ENCODE measurements at places on chromosomes 12 and 14. TPM values are rescaled to one million over a fixed set of nuclear protein-coding genes. Genes with fewer than 3 reads are reported as not detected.
A peak's percentile ranks its signal among the peaks of the same experiment; 100 is the strongest.

The FAM90A1 gene
- not detected for total RNA-seq

The PLD4 gene
- total RNA-seq = 3.7 TPM

DNA sequence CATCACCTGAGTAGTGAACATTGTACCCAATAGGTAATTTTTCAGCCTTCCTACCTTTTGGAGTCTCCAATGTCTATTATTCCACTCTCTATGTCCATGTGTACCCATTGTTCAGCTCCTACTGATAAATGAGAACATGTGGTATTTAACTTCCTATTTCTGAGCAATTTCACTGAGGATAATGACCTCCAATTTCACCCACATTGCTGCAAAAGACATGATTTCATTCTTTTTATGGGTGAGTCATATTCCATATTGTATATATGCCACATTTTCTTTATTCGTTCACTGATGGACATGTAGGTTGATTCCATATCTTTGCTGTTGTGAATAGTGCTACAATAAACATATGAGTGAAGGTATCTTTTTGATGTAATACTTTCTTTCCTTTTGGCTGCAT, 16.4 kb upstream of the BTG1 start:
- DNase-seq = no peak

DNA sequence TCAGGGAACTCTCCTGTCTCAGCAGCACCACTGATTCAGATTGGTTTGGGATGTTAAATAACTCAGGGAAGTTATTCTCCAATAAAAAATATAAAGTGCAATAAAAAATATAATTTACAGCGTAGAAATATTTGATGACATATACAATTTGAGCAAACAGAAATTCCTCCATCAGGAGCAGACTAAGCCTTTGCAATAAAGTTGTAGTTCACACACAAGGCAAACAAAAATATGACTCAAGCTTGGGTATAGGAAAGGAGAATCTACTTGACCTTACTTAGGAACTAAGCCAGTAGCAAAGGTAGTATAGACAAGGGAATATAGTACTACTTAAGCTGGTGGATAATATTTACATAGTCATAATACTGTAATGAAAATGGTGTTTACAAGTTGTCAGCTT, 264.1 kb downstream of the KIF21A start:
- DNase-seq = no peak

GRCh38 chr14:26896447-26896846, 298.6 kb upstream of the NOVA1 start:
- DNase-seq = no peak

The FGD4 gene
- 14.9 TPM for total RNA-seq

DNA sequence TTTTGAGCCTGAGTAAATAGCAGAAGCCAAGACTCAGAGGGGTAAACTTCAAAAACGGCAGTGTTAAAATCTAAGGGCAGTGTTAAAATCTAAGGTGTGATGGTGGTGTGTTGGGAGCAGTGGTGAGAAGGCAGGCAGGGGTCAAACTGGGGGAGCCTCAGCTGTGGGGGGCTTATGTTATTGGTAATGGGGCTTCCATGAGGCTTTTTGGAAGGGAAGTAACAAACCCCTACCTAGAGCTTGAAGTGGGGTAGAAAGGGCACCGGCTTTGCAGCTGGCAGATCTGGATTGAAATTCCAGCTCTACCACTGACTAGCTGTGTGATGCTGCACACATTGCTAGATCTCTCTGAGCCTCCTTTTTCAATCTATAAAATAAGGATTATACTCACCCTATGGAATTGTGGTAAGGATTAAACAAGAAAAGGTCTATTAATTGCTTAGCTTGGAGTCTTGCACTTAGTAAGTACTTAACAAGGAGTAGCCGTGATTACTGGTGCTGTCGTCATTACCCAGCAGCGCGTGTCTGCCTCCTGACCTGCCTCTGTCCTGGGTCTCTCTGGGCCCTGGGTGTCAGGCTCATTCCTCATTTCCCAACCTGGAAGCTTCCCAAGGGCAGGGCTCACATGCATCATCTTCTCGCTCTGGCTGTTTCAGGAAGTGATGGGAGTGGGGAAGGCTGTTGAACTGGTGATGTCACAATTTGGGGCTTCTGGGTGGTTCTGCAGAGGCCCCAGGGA, 18.5 kb upstream of the KRT80 start:
- no peak for DNase-seq

DNA sequence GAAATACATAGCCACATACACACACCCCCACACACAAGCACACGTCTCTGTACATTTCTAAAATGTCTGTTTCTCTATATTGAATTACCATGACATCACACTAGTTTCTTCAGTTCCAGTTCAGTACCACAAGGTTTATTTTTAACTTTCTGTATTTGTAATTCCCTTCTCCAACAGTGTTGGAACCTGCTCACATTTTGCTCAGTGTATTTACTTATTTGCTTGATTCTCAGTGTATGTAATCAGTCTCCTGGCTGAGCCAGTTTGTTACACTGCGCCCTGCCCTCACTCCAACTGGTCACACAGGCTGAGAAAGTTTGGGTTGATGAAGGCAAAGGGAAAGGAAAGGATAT, 67.1 kb downstream of the MON2 start:
- no peak for DNase-seq

The CD27 gene
- 48.3 TPM for total RNA-seq

The CLEC4D gene
- total RNA-seq = not detected

GRCh38 chr14:22847661-22848341, 11.4 kb downstream of the MMP14 start:
- no peak for DNase-seq

- no peak for DNase-seq
These were observed 88.1 kb upstream of the DHRS4 start for GRCh38 chr14:23865502-23865901.

GRCh38 chr12:131909081-131909751, 14.8 kb downstream of the ULK1 start:
- DNase-seq = no peak

DNA sequence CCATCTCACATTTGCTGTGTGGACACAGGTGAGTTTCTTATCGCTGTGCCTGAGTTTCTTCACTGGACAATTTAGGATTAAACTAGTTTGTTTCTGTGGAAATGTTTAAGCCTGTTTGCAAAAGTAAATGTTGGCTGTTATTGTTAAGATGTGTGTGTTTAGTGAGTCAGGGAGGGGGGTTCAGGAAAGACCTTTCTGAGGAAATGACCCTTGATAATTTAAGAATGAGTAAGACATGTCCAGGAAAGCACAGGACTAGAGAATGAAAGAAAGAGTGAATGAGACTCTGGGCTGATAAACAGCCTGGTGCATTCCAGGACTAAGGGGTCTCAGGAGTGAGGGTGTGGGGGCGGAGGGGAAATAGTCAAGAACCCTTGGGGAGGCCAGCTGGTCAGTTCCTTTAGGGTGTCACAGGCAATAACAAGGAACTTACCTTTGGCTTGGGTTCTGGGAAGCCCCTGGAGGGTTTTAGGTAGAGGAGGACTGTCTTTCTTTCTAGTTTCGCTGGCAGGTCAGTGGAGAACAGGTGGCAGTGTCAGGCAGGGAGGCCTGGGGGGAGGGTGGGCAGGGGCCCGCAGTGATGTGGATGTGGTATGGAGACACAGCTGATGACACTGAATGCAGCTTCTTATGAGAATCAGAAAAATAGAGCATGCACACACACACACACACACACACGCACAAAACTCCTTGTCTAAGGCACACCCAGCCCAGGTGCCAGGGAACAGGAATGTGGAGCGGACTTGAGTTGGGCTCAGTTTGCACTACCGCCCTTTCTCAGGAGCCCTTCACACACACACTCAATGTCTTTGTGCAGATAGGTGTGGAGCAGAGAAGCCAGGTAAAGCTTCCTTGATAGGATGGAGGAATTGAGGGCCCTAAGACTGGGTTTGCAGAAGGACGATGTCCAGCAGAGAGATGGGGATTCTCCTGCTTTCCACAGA, 1005.5 kb downstream of the VRK1 start:
- DNase-seq = no peak

The AKAP3 gene
- 2.4 TPM for total RNA-seq

DNA sequence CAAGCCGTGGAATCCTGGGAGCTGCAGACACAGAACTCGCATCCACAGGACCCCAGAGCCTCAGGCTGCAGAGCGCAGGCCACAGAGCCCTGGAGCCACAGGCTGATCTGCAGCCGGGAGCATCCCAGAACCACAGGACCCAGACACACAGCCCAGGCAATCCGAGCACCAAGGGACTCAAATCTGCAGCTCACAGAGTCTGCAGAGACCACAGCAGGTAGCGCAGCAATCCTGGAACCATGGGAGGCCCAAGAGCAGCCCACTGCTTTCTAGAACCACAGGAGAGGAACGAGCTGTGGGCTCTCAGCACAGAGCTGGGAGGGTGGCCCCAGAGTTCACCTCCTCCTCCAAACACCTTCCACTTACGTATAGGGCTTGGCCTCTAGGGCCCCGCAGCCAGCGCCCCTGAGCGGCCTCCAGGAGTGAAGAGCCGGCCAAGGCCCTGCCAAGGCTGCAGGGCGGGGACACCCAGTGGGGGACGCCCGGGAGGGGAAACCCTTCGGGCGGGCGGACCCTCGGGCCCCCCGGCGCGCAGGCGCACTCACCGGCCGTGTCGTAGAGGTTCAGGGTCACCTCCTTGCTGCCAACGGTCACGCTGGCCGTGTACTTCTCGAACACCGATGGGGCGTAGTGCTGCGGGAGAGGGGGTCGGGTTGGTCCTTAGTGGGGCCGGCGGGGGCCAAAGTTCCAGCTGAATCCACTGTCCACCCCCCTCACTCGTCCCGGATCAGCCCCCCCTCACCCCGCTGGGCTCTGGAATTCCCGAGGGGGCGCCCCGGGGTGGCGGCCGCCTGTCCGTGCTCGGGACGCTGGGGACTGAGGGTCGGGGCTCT, 665 bp downstream of the RHOF start:
- DNase-seq = peak; percentile 59

- no peak for DNase-seq
These were observed 105.5 kb downstream of the BCL11B start for GRCh38 chr14:99166506-99166905.

The ADAMTS20 gene
- not detected for total RNA-seq

The BBS10 gene
- 6.3 TPM for total RNA-seq

The CACNA1C gene
- total RNA-seq = 1.4 TPM

DNA sequence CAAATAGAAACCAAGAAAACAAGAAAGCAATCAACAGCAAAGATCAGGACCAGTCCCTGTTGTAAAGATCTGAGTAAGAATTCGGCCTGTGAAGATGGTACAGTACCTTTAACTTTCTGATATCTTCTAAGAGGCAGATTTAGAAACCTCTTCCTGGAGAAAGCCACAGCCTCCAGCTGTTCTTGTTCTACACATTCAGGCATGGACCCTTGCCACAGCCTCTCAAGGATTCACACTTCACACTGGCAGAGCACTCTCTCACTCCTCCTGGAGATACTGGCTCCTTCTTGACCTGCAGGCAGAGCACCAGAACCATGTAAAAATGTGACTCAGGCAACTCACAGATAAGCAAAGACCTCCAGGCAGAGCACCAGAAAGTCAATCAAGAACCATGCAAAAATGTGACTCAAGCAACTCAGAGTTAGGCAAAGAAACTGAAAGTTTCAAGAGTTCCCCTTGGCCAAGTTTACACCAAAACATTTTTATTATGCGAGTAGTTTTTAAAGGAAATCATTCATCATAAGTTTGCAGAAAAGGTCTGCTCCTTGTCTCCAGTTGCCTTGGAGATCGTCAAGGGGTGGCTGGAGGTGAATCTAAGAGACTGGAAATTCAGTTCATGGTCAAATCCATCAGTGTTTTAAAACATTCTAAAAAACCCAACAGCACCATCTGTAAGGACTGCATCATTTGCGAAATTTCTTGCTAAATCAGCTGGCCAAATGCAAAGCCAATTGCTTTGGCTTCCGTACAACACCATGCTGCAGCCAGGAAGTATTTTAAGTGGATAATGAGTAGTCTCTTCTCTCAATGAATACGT, 119.3 kb upstream of the MDM1 start:
- DNase-seq = no peak

The KIF21A gene
- total RNA-seq = 1.1 TPM

The NRL gene
- total RNA-seq = 8.1 TPM

The CIROP gene
- total RNA-seq = not detected

The GPHN gene
- total RNA-seq = not detected

DNA sequence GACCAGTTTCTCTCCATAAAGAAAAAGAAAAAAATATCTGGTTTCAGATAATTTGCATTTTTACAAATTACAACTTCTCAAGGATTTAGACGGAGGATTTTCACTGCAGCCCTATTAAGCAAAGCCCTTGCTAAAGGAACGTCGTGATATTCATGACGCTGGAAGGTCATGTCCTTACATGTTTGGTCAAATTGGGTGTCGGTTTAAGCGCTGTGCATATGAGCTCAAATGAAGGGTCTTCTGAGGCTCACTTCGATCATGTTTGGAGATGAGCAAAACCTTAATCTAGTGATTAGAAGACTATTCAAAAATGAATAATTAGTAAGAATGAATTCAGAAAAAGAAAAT, 67.3 kb upstream of the USP15 start:
- no peak for DNase-seq

GRCh38 chr12:105616971-105617540, 286.6 kb downstream of the C12orf75 start:
- DNase-seq = no peak

The IL26 gene
- not detected for total RNA-seq

- no peak for DNase-seq
These were observed 244.8 kb downstream of the TMTC2 start for GRCh38 chr12:82931349-82932116.

GRCh38 chr12:52879394-52880351, 25.2 kb downstream of the KRT8 start:
- DNase-seq = peak; percentile 70

GRCh38 chr12:106417926-106418910, 60.7 kb downstream of the POLR3B start:
- DNase-seq = no peak

- peak; percentile 22 for DNase-seq
These were observed 1.2 kb downstream of the HNRNPC start for GRCh38 chr14:21267886-21268616.

- DNase-seq = peak; percentile 66
These were observed 42.9 kb downstream of the TRIP11 start for GRCh38 chr14:91996948-91997371.

GRCh38 chr14:74908861-74909341, 14.2 kb downstream of the RPS6KL1 start:
- no peak for DNase-seq

The CELA1 gene
- total RNA-seq = not detected

DNA sequence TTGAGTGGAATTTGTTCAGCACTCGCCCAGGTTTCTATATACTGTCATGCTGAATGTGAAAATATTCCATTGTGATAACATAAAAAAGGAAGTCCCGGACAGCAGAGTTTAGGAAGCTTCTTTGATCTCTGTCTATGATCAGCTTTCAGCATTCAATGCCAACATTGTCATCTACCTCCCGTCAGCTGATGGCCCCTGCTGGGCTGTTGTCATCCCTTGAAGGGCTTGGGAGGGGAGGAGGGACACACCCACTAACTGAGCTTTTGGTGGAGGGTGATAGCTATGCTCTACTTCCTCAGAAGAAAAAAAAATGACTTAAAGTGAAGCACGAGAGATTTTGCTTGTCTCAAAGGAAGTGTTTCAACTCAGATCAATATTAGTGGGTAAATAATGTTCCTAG, 4.7 kb upstream of the KRT77 start:
- no peak for DNase-seq

GRCh38 chr12:112854344-112854743, 52.4 kb upstream of the OAS1 start:
- DNase-seq = no peak

GRCh38 chr14:52086711-52087110, 17.9 kb upstream of the NID2 start:
- no peak for DNase-seq

The ST8SIA1 gene
- total RNA-seq = not detected

All from OCI-LY7 (cell line).